ENCODE measurements at places on chromosomes 1 and 21.

DNA sequence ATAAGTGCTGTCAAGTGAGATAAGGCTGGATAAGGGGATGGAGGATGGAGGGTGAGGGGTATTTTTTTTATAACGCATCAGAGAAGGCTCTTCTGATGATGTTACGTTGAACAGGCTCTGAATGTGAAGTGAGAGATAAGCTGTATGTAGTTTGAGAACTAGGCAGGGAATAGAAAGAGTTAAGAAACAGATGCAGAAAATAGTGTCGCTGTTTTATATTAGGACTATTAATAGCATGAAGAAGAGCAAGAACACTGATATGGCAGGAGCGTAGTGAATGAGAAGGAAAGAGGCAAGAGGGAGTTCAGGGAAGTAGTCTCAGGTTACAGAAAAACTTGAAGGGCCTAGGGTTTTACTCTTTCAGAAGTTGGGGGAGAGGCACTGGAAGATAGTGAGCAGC, 59.8 kb downstream of the GPR88 start:
- H3K4me1 ChIP-seq: no peaks in the 10 kb centered on the region
- no peak overlapping the region for H3K4me3 ChIP-seq
- no peaks in the 10 kb centered on the region for H3K36me3 ChIP-seq
- no peak overlapping the region for H3K27ac ChIP-seq
- DNase-seq: no peak

DNA sequence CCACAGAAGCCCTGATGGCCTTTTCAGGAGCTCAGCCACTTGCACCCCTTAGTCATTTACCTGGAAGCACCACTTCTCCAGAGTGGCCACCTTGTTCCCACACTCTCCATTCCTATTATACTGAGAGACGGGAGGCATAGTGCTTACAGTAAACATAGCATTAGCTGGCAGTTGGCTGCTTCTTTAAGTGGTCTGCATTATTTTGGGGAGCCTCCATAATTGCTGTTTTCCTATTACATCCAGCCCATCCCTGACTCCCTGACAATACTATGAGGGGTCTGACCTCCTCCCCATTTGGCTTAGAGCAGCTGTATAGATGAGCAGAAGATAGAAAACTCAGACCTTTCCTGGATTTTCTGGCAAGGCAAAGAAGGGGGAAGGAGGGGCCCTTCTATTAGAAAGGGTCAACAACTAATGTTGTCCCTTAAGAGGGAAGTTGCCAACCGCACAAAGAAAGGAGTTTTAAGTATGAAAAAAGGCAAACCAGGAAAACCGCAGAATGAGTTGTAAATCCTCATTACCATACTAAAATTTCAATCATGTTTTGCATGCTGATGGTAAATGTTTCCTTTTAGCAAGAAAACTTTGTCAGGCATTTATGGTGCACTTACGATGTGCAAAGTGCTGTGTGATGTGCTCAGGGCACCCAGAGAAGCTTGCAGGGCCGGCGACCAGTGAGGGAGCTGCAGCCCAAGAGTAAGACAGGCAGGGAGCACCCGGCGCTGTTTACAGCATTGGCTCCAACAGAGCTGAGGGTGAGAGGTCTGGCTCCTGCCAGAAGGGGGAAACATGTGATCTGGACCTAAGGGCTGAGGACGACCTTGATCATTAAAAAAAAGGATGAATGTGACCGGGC, 167.3 kb downstream of the ZZZ3 start:
- DNase-seq: peak; percentile 61
- H3K36me3 ChIP-seq: no peaks in the 10 kb centered on the region
- no peak overlapping the region for H3K27ac ChIP-seq
- no peak overlapping the region for H3K4me3 ChIP-seq

DNA sequence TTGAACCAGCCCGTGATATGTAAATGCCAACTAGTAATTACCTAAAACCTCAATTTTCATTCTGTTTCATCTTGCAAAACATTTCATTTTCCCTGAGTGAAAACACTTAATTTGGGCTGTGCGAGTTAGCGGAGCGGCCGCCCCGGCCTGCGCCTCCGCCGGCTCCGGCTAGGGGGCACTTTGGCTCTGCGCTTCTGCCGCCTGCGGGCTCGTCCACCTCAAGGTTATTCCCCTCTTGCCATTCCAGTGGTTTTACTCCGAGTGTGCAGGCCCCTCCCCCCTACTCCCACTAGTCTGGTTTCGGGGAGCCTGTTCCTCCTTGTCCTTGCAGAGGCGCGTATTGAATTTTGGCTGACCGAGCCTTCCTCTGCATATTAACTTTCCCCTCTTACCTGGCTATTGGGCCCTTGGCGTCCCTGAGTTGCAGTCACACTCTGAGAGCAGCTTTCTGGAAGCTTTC, 55.6 kb downstream of the PEX14 start:
- no peak overlapping the region for H3K27ac ChIP-seq
- no peak overlapping the region for H3K4me3 ChIP-seq
- H3K27me3 ChIP-seq: no peaks in the 10 kb centered on the region

DNA sequence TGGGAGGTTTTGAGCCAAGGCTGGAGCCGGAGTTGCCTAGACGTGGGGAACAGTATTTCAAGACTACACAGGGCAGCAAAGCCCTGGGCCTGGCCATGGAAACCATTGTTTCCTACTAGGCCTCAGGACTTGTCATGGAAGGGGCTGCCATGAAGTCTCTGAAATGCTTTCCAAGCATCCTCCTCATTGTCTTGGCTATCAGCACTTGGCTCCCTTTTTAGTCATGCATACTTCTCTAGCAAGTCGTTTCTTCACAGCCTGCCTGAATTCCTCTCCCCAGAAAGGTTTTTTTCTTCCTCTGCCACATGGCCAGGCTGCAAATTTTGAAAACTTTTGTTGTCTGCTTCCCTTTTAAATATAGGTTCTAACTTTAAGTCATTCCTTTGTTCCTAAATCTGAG, 406.6 kb upstream of the TMPRSS15 start:
- H3K4me3 ChIP-seq: no peak overlapping the region
- no peaks in the 10 kb centered on the region for H3K4me1 ChIP-seq
- DNase-seq: no peak
- H3K36me3 ChIP-seq: no peaks in the 10 kb centered on the region
- no peaks in the 10 kb centered on the region for H3K27me3 ChIP-seq

GRCh38 chr1:22471610-22472009, 20.0 kb downstream of the ZBTB40 start:
- no peak overlapping the region for H3K27ac ChIP-seq
- no peak for DNase-seq
- no peak overlapping the region for H3K4me3 ChIP-seq
- H3K4me1 ChIP-seq: no peaks in the 10 kb centered on the region
- no peaks in the 10 kb centered on the region for H3K27me3 ChIP-seq

DNA sequence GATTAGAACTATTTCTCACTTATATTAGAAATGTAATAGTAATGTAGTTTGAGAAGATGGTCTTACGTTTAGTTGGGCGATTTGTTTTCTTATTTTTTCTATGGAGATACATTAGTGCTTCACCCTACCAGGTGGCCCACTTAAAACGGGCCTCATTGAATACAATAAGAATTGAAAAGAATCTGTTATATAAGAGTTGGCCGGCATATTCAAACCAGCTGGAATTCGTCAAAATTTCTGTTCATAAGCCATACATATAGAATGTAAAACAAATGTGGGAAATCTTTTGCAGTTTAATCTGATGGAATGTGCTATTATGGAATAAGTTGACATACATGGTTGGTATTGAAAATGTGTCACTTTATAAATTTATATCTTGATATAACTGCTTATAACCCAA, 96.4 kb upstream of the C1orf105 start:
- no peak for DNase-seq
- no peaks in the 10 kb centered on the region for H3K36me3 ChIP-seq
- H3K27ac ChIP-seq: no peak overlapping the region
- no peaks in the 10 kb centered on the region for H3K27me3 ChIP-seq
- H3K4me3 ChIP-seq: no peak overlapping the region
- no peaks in the 10 kb centered on the region for H3K4me1 ChIP-seq

DNA sequence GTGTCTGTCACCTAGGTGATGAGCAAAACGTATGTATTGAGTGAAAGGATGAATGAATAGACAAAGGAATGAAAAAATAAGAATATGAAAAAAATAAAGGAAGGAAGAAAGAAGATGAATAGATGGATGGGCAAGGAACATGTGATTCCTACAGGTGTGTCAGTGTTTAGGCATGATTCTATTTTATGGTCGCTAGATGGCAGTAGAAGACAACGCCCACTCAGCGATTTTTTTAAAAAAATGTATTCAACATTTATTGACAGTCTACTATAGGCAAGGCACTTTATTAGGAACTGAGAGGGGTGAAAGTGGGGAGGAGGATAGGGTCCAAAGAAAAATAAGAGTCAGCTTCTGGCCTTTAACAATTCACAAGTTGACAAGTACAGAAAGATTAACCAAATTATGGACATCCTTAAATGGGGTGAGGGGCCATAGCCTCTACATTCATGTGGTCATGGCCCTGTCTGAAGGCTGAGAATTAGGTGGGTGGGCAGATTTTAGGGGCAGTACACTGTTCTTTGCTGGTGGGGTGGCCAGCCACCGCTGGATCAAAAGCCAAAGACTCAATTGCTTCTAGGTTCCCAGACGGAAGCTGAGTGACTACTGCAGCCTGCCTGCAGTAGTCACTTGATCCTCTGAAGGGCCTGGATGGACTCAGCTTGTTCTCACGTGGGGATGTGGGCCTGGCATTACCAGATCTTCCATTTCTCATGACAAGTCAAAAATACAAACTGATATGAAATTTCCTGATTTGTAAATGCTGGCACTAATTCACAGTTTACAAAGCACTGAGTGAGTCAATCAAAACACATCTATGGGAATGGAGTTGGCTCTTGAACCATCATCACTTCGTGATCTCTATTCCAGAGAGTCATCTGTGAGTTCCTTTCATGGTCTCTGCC, 83.9 kb downstream of the FASLG start:
- no peak overlapping the region for H3K27ac ChIP-seq
- no peaks in the 10 kb centered on the region for H3K27me3 ChIP-seq
- no peak for DNase-seq
- no peaks in the 10 kb centered on the region for H3K4me1 ChIP-seq
- H3K36me3 ChIP-seq: no peaks in the 10 kb centered on the region
- H3K4me3 ChIP-seq: no peak overlapping the region

- H3K27me3 ChIP-seq: no peaks in the 10 kb centered on the region
- H3K36me3 ChIP-seq: no peaks in the 10 kb centered on the region
- H3K4me3 ChIP-seq: no peak overlapping the region
These were observed 143.1 kb downstream of the TGFBR3 start for GRCh38 chr1:91742848-91743292.

DNA sequence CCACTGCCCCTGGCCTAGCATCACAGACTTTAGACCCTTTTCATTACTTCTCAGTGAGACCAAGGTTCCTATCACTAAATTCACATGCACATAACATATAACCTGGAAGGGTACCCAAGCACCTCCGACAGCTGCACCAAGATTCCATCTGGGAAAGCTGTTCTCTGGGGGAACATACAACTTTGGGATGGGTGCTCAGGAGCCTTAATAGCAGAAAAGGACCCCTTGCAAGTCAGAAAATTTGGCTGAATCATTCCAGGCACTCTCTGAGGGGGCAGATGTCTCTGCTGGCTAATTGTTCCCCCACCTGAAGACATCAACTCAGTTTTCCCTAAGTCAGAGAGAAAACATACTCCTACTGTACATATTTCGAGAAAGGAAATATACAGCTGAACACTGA, 41.3 kb upstream of the PSEN2 start:
- H3K27me3 ChIP-seq: no peaks in the 10 kb centered on the region
- no peaks in the 10 kb centered on the region for H3K36me3 ChIP-seq
- H3K4me1 ChIP-seq: no peaks in the 10 kb centered on the region
- no peak overlapping the region for H3K27ac ChIP-seq

- peaks cover 5% of the 10 kb centered on the region for H3K4me1 ChIP-seq
- no peaks in the 10 kb centered on the region for H3K36me3 ChIP-seq
- no peak for DNase-seq
- H3K4me3 ChIP-seq: no peak overlapping the region
These were observed 101.5 kb upstream of the ADGRL2 start for GRCh38 chr1:81699234-81699633.

DNA sequence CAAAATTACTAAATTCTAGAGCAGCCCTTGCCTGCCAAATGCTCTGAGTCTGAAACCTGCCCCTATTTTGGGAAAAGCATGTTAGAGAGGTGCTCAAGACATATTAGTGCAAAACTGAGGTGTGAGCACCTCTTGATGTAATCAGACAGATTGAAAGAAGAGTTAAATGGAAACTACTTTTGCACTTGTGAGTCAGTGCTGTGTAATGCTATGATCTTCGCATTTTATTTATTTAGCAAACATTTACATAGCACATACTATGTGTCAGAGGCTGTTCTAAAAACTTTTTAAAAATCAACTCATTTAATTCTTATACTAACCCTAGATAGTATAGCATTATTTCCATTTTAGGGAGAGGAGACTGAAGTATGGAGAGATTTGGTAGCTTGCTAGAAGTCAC, 138.1 kb downstream of the ELAVL4 start:
- no peak overlapping the region for H3K27ac ChIP-seq
- no peaks in the 10 kb centered on the region for H3K36me3 ChIP-seq
- peaks cover 2% of the 10 kb centered on the region for H3K4me1 ChIP-seq
- no peak overlapping the region for H3K4me3 ChIP-seq
- no peaks in the 10 kb centered on the region for H3K27me3 ChIP-seq

DNA sequence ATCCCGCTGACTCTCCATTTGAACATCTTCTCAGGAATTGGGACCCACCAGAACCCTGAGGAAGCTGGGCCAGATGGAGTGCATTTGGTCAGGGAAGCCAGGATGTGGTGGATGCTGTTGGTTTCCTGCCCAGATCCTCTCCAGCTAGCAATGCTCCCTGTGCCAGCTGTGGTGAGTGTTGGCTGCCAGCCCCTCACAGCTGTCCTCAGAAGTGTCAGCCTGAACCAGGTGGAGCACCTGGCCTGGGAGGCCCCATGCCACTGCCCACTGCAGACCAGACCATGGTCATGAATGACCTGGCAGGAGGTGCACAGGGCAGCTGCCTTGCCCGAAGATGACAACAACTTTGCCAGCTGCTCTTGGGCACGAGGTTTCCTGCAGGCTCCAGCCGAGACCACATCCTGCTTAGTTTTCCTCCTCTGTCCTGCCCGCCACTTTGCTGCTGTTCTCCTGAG, 54.4 kb downstream of the PRSS38 start:
- H3K4me1 ChIP-seq: no peaks in the 10 kb centered on the region
- H3K27me3 ChIP-seq: no peaks in the 10 kb centered on the region
- no peak for DNase-seq
- H3K4me3 ChIP-seq: no peak overlapping the region
- H3K36me3 ChIP-seq: no peaks in the 10 kb centered on the region
- no peak overlapping the region for H3K27ac ChIP-seq

DNA sequence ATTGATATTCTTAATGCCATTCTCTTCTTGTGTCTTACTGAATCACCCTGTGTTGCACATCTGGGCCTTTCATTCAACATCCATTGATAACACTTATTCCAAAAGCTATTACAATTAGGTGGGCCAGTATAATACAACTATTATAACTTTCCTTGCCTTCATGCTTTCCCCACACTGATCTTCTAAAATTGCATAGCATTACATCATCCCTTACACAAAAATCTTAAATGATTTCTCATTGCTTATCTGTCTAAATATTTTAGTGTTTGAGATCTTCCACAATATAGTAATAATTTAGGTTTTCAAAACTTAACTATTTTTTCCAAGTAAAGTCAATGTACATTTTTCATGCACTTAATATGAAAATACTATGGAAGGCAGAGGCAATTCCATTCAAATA, 1634.1 kb downstream of the PLA2G4A start:
- H3K4me1 ChIP-seq: no peaks in the 10 kb centered on the region
- no peaks in the 10 kb centered on the region for H3K36me3 ChIP-seq
- H3K4me3 ChIP-seq: no peak overlapping the region
- no peaks in the 10 kb centered on the region for H3K27me3 ChIP-seq
- no peak overlapping the region for H3K27ac ChIP-seq

All from iPS DF 6.9 (cell line).